ENCODE measurements at places on chromosomes 7 and 10.

DNA sequence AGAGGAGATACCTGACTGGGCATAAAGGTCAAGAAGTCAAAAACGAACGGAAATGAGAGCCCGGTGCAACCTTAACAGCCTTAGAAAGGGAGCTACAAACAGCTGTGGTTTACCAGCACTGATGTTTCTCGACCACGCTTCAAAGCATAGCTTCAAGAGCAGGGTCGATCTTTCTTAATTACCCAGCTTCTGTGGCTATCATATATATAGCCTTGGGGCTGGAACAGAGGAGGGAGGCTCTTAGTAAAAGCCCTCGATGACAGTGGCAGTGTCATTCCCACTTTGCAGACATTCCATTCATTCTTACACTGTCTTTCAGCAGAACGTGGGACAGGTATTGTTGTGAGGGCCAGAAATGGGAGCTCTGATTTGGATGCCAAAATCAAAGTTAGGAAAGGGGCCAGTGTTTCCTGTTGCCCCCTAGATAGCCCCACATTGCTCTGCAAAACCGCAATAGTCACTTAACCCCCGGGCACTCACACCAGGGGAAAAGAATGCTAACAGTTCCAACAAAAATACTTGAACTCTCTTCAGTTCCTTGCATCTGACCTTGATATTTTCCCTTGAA, 141.5 kb downstream of the MTPAP start:
- DNase-seq = no peak

GRCh38 chr7:139358541-139359365, 941 bp upstream of the LUC7L2 start:
- peak; percentile 28 for DNase-seq

- no peak for DNase-seq
These were observed 28.5 kb upstream of the STK17A start for GRCh38 chr7:43554423-43554822.

- no peak for DNase-seq
These were observed 544.3 kb downstream of the TCERG1L start for GRCh38 chr10:130767116-130767730.

DNA sequence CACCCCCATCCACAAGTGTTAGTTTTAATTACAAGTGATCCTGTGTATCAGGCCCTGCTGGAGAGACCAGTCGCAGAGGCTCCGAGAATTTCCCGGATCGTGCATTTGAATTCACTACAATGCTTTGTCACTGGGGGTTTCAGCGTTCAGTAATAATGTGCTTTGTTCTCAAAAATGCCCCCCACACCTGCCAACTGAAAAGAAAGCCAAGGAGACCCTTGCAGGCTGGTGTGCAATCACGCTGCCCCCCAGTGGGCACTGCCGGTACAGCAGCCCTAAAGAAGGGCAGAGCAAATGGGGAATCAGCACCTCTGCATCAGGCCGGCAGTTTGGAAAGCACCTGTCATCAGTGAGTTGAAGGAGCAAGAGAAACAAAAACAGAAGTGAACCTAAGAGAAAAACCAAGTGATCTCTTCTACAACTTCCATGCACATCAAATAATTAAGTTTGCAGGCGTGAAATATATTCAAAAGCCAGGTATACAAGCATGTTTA, 177.6 kb downstream of the PARD3 start:
- DNase-seq = peak; percentile 59

DNA sequence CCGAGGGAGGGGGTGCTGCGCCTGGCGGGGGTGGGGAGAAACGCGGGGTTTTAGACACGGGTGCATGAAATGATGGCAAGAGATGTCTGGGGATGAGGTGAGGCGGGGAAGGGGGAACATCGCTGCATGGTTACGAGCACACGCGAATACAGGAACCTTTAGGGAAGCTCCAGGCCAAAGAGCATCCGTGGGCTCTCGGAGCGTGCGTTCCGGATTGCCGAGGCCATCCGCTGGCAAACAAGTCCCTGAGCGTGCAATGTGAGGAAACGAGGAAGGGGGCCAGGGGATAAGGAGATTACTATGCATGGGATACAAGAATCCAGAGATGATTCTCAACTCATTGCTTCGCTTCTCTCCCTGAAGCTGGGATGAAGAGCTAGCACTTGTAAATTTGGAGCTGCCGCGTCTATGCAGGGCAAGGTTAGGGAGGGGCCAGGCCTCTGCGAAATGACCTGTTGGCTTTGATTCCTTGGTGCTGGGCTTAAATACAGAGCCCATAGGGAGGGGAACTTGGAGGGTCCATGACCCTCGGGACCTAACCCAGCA, 520 bp upstream of the WNT2 start:
- no peak for DNase-seq

DNA sequence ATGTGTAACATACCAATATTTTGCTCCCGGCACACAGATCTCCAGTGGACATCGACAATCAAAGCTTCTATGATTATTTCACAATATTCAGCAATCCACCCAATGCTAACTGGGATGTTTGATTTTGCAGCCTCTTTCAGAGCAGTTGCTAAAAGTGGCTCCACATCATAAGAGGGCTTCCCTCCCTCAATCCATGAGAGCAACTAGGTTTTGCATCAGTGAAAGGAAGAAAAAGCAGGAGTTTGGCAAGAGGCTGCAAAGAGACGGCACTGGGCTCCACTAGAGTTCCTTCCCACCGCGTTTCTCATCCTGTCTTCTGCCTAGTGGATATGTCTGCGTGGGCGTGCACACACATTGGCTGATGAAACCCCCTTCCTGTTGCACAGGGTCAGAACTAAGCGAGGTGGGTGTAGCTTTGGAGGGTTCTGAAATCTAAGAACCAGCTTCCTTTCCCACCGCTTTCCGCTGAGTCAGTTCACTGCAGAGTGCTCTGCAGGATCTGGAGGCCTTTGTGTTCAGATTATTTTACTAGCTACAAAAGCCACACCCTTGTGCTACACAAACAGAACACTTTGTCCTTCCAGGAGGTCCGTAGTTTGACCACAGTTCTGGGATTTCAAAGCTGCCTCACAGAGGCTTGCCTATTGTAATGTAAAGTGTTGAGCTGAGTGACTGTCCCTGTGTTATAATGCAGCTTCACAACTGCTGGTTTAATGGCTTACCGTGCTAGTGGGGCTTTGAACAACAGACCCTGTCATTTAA, 28.1 kb downstream of the ARL4A start:
- DNase-seq = peak; percentile 2

- DNase-seq = no peak
These were observed 677.8 kb downstream of the SDK1 start for GRCh38 chr7:3978839-3979238.

DNA sequence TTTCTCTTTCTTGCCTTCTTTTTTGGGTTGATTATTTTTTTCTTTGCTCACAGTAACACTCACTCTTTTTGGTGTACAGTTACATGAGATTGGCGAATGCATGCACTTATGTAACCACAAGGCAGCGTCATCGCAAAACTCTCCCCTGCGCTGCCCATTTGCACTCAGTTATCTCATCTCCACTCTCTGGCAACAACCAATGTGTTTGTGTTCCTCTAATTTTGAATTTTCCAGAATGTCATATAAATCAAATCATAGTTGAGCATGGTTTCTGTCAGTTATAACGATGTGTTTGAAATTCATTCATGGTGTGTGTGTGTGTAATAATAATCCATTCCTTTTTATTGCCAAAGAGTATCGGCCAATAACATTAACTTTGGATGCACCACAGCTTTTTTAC, 23.0 kb upstream of the IGFBP3 start:
- DNase-seq = no peak

DNA sequence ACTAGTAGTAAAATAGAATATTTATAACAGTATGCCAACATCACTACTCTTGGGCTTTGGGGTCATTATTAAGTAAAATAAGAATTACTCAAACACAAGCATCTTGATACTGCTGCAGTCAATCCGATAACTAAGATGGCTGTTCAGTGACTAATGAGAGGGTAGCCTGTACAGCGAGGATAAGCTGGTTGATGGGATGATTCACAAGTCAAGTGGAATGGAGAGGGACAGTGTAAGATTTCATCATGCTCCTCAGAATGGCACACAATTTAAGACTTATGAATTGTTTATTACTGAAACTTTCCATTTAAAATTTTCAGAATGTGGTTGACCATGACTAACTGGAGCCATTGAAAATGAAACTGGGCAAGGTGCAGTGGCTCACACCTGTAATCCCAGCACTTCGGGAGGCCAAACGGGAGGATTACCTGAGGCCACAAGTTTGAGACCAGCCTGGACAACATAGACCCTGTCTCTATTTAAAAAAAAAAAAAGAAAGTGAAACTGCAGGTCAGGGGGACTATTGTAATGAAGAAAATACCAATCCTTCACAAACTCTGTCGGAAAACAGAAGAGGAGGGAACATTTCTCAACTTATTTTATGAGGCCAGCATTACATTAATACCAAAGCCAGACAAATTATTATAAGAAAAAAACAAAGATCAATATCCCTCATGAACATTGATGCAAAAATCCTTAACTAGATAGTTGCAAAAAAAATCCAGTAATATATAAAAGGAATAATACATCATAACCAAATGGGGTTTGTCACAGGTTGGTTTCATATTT, 11.2 kb downstream of the AVL9 start:
- DNase-seq = no peak

GRCh38 chr10:133313192-133313591, 4.5 kb downstream of the ZNF511 start:
- DNase-seq = no peak

GRCh38 chr10:83489161-83489560, 650.1 kb upstream of the GHITM start:
- DNase-seq = no peak

GRCh38 chr7:93968911-93969620, 35.1 kb downstream of the BET1 start:
- no peak for DNase-seq

DNA sequence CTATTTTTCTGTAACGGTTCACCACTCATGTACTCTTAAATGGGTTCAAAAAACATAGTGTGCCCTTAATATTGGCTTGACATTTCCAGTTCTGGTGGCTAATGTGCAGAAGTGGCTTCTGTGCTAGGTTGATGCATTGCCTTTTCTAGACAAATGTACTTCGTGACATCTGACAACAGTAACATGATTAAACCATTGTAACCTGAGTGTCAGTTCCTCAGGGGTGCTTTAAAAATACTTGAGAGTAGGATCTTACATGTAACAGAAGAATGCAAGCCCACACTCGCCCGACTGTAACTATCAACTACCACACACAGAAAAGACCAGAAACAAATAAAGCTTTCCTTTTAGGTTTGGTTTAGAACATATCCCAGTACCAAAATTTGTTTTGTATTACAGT, 393.4 kb upstream of the NFE2L3 start:
- DNase-seq = no peak

DNA sequence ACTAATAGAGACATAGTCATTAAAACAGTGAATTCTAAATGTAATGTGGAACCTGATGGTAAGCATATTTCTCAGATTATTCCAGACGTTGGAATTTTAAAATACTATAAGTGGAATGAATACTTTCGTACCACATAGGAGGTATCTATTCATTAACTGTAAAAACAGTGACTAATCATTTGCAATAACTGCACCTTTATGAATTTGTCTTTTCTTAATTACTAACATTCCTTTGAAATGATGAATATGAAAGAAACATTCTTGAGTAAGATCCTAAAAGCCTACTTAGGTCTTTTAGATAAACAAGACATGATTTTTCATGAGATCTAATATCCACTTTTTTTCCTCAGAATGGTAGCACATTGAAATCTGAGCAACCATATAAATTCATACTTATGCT, 549.0 kb upstream of the LRRN3 start:
- no peak for DNase-seq

DNA sequence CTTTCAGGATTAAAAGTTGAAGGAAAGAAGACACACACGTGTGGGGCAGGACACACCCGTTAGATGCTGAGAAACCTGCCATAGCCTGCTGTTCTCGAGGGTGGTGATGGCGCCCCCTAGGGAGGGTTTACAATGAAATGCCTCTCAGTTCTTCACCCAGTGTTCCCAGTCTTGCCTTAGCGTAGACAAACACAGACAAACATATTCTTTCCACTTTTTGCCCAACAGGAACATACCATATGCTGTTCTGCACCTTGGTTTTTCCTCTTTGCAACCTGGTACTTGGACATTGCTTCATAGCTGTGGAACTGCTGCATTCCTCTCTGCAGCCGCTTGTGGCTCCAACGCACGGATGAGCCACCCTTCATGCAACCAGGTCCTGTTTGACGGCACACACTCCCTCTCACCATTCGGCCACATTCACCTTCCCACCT, 23.3 kb upstream of the HSPA12A start:
- DNase-seq = peak; percentile 36

DNA sequence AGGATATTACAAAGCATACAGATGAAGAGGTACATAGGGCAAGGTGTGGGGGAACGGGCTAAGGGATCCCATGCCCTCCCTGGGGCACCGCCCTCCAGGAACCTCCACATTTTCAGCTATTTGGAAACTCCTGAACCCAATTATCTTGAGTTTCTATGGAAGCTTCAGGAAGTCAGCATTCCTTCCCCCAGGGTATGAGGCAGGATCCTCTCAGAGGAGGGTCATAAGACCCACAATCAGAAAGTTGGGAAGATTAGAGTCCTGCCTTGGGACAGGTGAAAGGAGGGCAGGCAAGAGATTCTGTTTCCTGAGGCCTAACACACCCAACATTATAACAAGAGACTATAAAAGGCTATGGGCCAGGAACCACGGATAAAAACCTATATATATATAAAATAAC, 98.0 kb downstream of the RALA start:
- no peak for DNase-seq

GRCh38 chr10:11521860-11522259, 89.6 kb downstream of the USP6NL start:
- DNase-seq = no peak

DNA sequence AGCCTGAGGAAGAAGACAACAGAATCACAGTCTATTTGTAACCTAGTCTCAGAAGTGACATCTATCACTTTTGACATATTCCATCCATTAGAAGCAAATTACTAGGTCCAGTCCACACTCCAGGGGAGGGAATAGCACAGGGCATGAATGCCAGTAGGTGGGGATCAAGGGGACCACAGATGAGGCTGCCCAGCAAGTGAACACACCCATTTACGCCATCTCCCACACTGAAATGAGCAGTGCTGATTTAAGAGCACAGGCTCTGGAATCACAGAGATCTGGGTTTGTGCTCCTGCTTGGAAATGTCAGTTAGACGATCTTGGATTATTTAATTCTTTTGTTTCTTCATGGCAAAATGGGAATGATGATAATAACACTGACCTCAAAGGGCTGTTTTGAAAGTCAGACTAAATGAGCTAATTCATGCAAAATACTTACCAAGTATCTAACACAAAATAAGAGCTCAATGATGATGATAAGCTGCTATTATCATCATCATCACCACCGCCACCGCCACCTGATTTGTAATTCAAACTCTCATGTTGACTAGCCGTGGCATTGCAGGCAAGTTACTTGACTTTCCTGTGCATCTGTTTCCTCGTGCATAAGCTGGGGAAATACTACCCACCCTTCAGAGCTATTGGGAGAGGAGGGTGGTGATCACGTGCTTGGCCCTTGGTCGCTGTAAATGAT, 138.9 kb upstream of the KLF14 start:
- no peak for DNase-seq

GRCh38 chr7:101502466-101503098, 126.5 kb downstream of the MYL10 start:
- no peak for DNase-seq

DNA sequence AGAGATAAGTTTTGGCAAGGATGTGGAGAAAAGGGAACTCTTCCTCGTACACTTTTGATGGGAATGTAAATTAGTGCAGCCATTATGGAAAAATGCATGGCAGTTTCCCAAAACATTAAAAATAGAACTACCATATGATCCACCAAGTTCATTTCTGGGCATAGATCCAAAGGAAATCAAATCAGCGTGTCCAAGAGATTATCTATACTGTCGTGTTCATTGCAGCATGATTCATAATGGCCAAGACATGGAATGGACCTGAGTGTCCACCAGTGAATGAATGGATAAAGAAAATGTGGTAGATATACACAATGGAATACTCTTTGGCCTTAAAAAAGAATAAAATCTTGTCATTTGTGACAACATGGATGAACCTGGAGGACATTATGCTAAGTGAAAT, 70.3 kb upstream of the RSU1 start:
- DNase-seq = no peak

Data from stimulated activated CD4-positive, alpha-beta T cell treated with anti-CD3 and anti-CD28 coated beads, Interleukin-12 subunit alpha, Interleukin-12 subunit beta, amount 100 ng/mL, for 24 hours (primary cell).